ENCODE measurements at places on chromosomes 13 and 19.

DNA sequence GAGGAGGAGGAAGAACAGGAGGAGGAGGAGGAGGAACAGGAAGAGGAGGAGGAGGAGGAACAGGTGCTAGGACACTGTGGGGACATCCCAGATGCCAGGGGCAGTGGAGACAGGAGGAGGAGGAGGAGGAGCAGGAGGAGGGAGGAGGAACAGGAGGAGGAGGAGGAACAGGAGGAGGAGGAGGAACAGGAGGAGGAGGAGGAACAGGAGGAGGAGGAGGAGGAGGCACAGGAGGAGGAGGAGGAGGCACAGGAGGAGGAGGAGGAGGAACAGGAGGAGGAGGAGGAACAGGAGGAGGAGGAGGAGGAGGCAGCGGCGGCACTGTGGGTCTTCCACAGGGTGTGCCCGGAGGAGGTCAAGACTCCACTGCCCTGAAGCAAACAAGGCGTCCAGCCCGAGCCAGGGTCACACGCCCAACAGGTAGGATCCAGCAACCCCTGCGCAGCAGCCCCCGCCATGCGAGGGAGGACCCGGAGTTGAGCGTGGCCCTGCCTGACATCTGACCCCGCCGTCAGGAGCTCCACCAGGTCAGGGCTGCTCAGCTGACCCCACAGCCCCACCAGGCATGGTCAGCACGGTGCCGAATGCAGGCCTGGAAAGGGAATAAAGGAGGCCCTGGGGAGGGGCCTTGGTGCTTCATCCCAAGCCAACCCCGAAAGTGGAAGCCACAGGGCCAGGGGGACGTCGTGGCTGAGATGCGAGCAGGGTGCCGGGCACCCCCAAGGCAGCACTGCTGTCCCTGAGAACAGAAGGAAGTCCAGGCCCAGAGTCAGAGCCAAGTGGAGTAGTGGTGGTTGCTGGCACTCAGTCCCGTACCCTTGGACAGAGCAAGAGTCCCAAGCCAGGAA, 9.2 kb downstream of the SBNO2 start:
- DNase-seq = no peak

GRCh38 chr19:49057636-49058234, at the start of gene CGB7:
TSS of gene CGB7 (minus strand) at chr19:49057749. CDS start at chr19:49055375, 2,374 bp downstream.
- DNase-seq = no peak

GRCh38 chr19:45420871-45421270, 2.8 kb downstream of the ERCC1 start:
- no peak for DNase-seq

DNA sequence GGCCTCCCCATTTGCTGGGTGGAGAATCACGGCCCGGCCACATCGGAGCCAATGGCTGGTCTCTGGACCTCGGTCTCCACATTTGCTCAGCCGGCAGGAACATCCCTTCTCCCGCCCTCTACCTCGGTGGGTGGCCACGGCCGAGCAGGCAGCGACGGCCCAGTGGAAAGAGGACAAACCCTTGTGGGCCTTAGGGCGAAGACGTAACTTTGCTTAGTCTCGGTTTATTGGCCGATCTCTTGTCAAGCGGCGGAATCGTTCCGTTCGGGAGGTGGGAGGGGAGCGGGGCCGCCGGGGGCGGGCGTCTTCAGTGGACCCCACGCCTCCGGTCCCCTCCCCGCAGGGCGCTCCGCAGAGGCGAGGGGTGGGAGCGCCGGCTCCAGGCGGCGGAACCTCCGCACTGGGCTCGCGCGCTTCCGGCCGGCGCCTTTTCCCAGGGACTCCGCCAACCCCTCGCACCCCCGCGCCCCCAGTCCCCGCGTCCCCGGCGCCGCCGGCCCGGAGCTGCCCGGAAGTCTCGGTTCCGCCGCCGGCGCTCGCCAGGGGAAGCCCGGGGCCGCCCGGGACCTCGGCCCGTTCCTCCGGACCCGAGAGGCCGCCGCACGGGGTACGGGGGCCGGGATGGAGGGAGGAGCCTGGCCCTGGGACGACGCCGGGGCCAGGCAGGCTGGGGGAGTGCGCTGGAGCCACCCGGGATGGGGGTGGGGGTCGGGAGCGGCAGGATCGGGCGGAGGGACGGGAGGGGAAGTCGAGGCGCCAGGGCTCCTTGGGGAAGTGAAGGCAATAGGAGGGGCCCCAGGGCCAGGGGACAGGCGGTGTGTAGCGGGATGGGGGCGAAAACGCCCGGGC, at the start of gene ZNF580:
Gene ZNF580 (plus strand): TSS at position 426 of the 849 bp plus-strand sequence. CDS start 1,507 bp downstream, outside the sequence.
- DNase-seq = peak; percentile 53

GRCh38 chr19:41637484-41637883, 10.6 kb upstream of the CEACAM4 start:
- DNase-seq = no peak

Data from stimulated activated CD8-positive, alpha-beta memory T cell treated with anti-CD3 and anti-CD28 coated beads, Interleukin-15, amount 100 ng/mL, for 4 hours (primary cell).